ENCODE measurements at places on chromosomes 4 and X. TPM values are rescaled to one million over a fixed set of nuclear protein-coding genes. Genes with fewer than 3 reads are reported as not detected.

The PABPC4L gene
- not detected for total RNA-seq

GRCh38 chr4:88939697-88940096, 117.3 kb downstream of the FAM13A start:
- DNase-seq = no peak
- H3K27ac ChIP-seq = no peak overlapping the region
- no peaks in the 10 kb centered on the region for H3K36me3 ChIP-seq
- no peaks in the 10 kb centered on the region for H3K27me3 ChIP-seq

GRCh38 chrX:74262452-74263209, 41.3 kb upstream of the ZCCHC13 start:
- peaks cover 30% of the 10 kb centered on the region for H3K36me3 ChIP-seq
- DNase-seq = no peak
- no peak overlapping the region for H3K27ac ChIP-seq

- no peak for DNase-seq
- no peak overlapping the region for H3K4me3 ChIP-seq
- no peak overlapping the region for H3K27ac ChIP-seq
- H3K4me1 ChIP-seq = peaks cover 21% of the 10 kb centered on the region
Observed at GRCh38 chr4:143355540-143356217, 19.0 kb downstream of the GAB1 start.

DNA sequence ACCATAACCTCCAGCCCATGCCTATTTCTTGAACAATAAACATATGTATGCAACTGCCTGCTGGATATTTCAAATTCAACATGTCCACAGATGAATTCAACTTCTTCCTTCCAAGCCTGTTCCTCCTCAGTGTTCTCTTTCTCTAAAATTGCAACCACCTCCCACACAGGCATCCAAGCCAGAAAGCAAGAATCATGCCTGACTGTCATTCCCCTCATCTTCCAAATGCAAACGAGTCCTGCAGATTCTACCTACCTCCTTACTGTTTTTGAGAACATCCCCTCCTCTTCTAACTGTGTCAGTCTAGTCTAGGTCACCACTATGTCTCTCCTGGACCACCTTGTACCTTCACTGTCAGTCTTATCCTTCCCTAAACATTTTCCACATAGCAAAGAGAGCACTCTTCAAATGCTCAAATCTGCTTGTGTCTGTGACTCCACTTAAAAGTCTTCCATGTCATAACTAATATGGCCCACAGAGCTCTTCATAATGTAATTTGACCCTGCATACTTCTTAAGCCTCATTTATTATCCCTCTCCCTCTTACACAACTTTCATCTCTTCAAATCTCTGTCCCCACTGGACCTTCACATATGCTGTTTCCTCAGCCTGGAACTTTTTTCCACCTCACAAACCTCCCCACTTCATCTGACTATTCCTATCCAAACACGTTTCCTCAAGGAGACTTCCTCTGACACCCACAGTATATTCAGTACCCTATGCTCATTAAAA, 25.7 kb downstream of the MAPK10 start:
- no peak for DNase-seq
- H3K27me3 ChIP-seq = no peaks in the 10 kb centered on the region
- no peak overlapping the region for H3K4me3 ChIP-seq
- H3K27ac ChIP-seq = no peak overlapping the region
- no peaks in the 10 kb centered on the region for H3K4me1 ChIP-seq
- no peaks in the 10 kb centered on the region for H3K36me3 ChIP-seq

GRCh38 chr4:129929052-129929451, 833.1 kb downstream of the C4orf33 start:
- H3K4me1 ChIP-seq = no peaks in the 10 kb centered on the region
- H3K4me3 ChIP-seq = no peak overlapping the region
- H3K27ac ChIP-seq = no peak overlapping the region
- DNase-seq = no peak
- no peaks in the 10 kb centered on the region for H3K27me3 ChIP-seq

DNA sequence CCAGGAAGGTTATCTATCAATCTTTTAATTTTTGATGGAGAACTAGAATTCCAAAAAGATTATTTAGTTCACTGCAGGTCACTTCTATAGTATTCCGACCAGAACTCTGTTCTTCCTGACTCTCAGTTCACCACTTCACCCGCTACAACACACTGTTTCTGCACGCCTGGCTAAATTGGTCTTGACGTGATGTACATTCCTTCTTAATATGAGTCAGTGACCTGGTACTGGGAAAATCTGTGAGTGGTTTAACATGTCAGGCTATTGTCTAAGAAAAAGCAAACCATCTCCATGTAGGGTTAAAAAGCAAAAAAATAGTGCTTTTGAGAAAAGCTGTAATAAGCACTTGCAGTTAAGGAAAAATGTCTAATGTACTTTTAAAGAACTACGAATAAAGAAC, 120.4 kb downstream of the NDST3 start:
- H3K27ac ChIP-seq = no peak overlapping the region
- no peaks in the 10 kb centered on the region for H3K27me3 ChIP-seq
- no peak overlapping the region for H3K4me3 ChIP-seq
- no peaks in the 10 kb centered on the region for H3K4me1 ChIP-seq
- no peaks in the 10 kb centered on the region for H3K36me3 ChIP-seq
